ENCODE measurements at places on chromosomes 5 and 9.
A peak's percentile ranks its signal among the peaks of the same experiment; 100 is the strongest.

- peak; percentile 39 for DNase-seq
Observed at GRCh38 chr9:22124263-22125011, 115.3 kb upstream of the CDKN2B start.

DNA sequence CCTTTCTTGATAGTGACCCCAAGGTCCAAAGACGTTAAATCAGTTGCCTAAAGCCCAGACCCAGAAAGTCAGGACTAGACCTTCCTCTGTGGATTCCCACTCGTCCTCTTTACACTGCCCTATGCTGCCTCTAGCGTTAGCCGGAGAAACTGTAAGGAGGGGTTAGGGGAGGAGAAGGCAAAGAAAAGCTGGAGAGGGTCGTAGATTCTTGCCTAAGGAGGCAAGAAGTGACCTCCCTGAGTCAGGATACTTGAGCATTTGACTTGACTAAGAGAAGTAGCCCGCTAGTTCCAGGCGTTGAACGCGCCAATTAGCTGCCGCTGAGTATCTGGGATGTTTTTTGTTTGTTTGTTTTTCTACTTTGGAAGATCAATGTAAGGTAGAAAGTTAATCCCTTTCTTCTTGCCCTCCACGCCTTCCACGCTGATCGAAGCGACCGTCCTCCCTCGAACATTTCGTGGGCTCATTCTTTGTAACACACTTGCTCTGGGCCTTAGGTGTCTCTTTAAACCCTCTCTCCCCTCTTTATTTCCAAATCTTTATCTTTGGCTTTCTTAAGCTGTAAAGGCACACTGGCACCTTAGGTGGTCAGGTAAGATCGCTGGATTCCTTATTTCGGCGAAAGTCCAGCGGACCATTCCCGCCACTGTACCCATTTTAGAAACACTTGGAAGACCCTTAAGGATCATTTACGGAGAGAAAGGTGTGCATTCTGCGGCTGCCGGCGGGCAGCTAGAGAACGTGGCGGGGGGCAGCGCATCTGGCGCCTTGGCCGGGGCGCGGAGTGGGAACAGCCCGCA, 5.1 kb upstream of the RGMB start:
- peak; percentile 64 for DNase-seq

GRCh38 chr9:131198041-131198715, 72.8 kb downstream of the NUP214 start:
- no peak for DNase-seq

DNA sequence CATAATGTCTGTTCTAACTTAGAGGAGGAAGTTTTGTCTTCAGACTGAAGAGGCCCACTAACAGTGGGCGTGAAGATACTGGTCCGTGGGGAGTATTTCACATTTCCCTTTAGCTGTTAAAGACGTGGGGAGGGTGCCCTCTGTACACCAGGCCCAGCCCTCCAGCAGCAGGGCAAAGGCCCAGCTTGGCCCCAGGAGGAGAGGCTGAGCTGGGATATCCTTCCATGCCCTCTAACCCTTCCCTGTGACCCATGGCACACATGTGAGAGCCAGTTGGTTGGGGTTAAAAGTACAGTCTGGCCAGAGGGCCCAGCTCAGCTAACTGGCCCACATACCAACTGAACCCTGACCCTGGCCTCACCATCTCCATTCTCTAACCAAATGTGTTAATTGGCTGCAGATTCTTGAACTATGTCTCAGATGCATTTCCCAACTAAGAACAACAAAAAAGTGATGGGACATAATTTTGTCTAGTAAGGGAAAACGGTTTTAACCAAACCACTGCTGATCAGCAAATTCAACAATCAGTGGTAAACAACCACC, 74.4 kb downstream of the LHFPL2 start:
- no peak for DNase-seq

- no peak for DNase-seq
Observed at GRCh38 chr9:132556235-132556634, 26.2 kb upstream of the BARHL1 start.

- no peak for DNase-seq
Observed at GRCh38 chr9:108058135-108058814, 568.7 kb upstream of the KLF4 start.

- DNase-seq: no peak
Observed at GRCh38 chr9:130666393-130667119, 2.2 kb downstream of the PRDM12 start.

DNA sequence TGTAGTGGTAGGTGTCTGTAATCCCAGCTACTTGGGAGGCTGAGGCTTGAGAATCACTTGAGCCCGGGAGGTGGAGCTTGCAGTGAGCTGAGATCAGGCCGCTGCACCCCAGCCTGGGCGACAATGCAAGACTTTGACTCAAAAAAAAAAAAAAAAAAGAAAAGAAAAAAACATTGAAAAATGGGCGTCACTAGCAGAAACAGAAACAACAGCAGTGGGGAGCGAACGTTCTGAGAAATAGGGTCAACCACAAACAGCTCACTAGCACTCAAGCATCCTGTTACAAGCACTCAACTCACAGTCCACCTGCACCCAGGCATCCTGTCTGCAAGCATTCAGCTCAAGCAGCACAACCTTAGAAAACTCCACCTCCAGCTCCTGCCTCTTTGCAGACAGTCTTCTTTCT, 17.2 kb downstream of the TRIM14 start:
- no peak for DNase-seq

- no peak for DNase-seq
Observed at GRCh38 chr5:98804066-98804465, 30.6 kb downstream of the RGMB start.

DNA sequence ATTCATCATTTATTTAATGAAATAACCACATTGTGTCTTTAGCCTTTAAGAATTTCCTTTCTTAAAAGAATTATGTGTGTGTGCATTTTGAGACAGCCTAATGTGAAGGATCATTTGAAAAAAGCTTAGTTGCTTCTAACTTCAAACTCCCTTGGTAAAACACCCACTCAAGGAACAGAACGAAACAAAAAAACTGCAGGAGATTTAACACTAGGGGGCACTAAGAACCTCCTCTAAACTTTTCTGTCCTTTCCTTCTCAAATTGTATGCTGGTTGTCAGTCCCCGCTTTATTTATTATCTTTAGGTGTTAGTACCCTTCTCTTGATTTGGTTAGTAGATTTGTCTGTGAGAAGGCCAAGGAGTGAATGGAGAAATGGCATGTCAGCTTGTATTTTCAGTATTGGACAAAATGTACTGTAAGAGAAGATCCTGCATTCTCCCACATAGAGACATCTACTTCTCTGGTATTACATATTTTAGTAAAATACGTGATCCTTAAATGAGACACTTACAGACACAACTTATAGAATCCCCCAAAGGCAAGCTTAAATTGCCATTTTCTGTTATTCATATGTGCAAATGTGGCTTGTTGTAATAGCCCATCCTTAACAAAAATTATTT, 229.7 kb downstream of the MRPS30 start:
- peak; percentile 40 for DNase-seq

DNA sequence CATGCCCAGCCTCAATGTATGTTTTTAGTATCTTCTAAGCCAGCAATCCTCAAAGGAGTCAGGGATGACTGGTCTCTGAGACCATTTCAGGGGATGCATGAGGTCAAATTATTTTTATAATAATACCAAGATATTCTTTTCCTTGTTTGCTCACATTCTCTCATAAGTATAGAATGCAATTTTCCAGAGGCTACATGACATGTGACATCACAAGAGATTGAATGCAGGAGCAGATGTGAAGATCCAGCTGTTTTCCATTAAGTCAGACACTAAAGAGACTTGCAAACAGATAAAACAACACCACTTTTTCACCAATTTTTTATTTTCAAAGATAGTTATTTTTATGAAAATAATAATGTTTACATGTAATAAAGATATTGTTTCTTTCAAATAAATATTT, 22.0 kb upstream of the FREM1 start:
- no peak for DNase-seq

- DNase-seq: no peak
Observed at GRCh38 chr9:121671612-121672155, 20.2 kb downstream of the DAB2IP start.

DNA sequence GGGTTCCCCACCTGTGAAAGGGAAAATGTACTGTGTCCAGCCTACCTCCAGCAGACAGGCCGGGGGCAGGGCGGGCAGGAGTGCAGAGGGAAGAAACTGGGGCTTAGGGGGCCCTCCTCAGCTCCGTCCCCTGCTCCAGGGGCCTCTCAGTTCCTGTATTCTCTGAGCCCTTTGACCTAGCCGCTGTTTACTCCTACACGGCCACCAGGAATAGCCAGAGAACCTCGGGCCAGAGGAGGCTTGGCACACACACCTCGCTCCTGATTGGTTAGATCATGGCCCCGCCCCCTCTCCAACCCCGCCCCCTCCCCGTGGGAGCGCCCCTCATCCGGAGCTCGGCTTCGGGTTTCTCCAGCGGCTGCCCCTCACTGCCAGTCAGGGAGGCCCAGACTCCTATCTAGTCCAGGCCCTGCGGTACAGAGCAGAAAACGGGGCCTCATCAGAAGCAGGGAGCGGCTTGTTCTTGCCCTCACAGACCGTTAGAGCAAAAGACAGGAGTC, 2.2 kb downstream of the ST6GALNAC6 start:
- DNase-seq: peak; percentile 91

- no peak for DNase-seq
Observed at GRCh38 chr9:108588246-108588645, 267.5 kb downstream of the ACTL7B start.

Measured in Caco-2 (cell line).